Progenitor cell of endocrine pancreas (in vitro differentiated cells): ENCODE measurements at places on chromosomes 1 and 21.

DNA sequence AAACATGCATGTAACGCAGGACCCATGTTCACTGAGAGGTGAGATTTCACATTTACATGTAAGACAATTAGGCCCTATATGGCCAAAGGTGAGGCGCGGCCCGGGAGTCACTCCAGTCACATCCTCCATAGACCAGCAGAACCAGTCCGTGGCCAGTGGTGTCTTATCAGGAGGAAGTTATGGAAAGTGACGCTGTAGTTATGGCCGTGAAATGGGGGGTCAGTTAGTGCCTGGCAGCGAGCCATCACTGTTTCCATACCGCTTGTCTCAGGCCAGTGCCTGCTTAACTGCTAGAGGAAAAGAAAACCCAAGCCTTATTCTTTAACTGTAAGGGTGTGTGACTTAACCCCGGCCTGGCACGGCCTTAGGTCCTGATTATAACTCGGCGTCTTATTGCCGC is 6.1 kb downstream of the C1orf159 start:
- no peak for DNase-seq

- DNase-seq: no peak
These were observed 4.4 kb upstream of the SERTAD4 start for GRCh38 chr1:210228158-210228557.

- DNase-seq: peak; percentile 67
These were observed 359 bp upstream of the RNU11 start for GRCh38 chr1:28648008-28648473.

DNA sequence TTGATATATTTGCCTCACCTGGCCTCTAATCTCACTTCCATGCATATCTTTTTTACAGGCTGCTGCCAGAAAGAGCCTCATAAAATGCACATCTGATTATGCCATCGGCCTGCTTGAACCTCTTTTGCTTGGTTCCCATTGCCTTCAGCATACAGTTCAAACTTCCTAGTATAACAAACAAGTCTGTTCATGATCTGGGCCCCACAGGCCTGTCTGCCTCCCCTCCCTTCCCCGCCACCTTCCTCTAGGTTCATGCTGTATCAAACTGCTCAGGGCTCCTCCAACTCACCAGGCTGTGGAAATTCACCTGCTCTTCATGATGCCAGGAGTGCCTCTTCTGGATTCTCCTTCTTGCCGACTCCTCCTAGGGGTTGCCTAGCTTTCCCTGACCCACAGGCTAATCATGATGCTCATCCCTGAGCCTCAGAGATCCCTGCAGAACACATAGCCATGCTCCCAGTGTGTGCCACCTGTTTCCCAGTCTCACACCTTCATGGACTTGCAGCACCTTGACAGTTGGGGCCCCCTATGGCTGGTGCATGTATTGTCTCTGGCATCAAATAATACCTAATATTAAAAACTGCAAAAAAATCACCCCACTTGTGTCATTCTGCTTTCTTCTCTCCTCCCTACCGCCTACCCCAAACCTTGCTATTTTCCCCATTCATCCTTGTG is 33.7 kb upstream of the CD2 start:
- DNase-seq: no peak

DNA sequence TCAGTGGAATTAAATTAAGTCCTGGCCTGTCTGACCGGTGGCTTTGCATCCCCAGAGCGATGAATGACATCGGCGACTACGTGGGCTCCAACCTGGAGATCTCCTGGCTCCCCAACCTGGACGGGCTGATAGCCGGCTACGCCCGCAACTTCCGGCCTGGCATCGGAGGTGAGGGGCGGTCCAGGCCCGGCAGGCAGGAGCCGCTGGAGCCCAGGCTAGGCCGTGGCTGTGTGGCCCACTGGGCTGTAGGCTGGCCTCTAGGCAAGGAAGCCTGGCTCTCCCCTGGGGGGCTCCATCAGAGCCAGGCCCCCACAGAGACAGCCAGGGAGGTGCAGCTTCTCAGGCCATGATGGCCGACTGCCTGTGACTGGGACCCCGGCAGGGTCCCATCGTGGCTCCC is 5.7 kb downstream of the GABRD start:
- DNase-seq: no peak

- DNase-seq: no peak
These were observed 92.9 kb upstream of the IVNS1ABP start for GRCh38 chr1:185409763-185410528.

DNA sequence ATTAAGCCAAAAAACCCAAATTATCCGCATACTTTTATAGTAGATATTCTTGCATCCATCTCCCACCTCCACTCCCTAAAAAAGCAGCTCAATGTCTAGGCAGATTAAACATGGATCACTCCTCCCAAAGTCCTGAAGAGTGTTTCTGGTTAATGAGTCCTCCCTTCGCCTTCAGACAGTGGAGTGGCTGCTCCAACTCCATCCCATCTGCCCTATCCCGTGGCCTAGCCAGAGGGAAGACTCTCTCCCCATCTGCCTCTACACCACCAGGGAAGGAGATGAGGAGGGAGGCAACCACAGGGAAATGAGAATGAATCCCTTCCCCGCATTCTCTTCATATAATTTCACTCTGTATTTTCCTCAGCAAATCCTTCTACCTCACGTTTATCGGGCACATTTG is 103.8 kb downstream of the SLC45A1 start:
- DNase-seq: no peak

DNA sequence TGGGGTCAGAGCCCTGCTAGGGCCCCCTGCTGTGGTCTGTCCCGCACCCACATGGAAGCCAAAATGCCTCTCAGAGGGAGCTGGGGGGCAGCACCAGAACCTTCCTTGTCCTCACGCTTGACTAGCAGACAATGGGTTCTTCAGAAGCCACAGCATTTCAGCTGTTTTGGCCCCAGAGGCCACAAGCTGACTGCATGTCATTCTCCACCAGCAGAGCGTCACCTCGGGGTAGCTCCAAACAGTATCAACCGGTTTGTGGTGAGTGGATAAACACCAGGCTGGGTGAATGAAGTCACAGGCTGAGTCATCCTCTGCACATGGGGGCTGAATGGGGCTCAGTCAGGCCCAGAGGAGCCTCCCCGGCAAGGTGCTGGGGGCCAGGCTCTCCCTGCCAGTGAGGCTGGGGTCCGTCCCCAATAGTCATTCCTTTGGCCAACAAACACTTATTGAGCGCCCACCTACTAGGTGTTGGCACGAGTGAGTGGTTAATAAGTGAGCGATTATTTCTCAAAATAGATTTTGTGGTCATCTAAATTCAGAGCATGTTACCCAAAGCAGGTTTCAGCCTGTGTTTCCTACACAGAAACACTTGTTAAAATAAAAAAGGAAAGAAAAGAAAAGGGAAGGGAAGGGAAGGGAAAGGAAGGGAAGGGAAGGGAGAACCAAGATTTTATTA is 9.1 kb downstream of the OLIG1 start:
- no peak for DNase-seq

GRCh38 chr21:29403301-29403700 is 104.6 kb downstream of the BACH1 start:
- DNase-seq: no peak

DNA sequence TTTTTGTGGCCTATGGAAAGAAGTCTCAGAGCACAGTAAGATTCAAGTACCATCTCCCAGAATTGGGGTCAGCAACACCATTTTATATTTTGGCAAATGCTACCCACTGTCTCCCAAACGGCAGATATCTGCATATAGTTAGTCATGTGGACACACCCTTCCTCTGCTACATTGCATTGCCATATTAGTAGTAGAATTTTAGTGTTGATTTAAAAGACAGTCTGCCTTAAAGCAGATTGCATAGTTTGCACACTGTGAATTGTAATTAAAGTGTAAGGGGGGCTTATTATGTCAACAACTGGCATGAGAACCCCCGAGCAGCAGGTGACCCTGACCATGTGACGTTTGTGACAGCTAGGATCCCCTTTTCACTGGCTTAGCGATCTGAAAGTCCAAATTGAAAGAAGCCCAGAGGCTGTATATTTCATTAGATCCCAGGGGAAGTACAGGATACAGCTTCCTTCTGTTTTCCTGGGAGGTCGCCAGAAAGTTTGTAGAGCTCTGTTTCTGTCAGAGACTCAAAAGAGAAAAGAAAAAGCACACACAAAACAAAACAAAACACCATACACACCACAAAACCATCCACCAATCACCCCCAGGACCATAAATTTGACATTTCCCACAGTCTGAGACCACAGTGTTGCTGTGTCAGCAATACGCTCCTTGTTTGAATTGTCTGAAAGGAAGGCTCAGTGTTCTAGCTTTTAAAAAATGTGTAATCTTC is 172.4 kb downstream of the NFIA start:
- DNase-seq: no peak

DNA sequence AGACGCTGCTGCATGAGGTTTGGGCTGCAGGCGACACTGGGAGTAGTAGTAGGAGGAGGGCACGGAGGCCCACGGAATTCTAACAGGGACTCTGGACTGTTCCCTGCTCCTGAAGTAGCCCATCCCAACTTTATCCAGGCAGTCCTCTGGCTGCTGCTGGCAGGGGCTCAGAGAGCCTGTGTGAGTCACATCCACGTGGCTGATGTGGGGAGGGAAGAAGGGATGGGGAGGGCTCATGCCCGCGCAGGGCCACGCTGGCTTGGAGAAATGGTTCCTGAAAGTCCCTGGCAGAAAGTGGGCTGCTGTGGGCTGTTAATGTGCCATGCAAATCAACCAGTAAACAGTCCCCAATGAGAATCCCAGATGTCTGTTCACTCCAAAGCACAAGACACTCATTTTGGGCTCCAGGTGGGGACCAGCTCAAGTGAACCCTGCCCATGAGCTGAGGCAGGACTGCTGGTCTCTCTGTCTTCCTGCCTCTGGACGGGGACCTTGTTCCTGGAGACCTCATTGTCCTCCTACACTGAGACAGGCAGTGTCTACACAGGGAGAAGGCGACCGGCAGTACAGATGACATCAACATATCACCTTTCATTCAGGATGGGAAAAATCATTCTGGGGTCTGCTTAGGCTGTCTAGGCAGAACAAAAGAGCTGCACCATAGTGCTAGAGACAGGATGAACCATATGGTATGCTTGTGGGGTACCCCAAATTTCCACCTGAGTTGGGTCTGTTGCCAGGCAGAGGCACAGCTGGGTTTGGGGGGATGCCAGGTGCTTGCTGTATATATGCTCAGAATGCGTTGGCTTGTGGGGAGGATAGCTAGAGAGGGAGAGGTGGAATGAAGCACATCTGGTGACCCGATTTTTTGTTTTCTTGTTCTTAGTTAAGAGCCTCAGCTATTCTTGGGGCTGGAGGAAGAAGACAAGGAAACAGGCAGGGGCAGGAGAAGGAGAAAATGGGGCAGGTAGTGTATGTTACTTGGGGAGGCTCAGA is 57.9 kb upstream of the FMOD start:
- no peak for DNase-seq

GRCh38 chr1:25990702-25991395 is 7.0 kb downstream of the PAFAH2 start:
- DNase-seq: no peak

GRCh38 chr1:207863893-207864535 is 46.9 kb downstream of the CD34 start:
- DNase-seq: no peak

DNA sequence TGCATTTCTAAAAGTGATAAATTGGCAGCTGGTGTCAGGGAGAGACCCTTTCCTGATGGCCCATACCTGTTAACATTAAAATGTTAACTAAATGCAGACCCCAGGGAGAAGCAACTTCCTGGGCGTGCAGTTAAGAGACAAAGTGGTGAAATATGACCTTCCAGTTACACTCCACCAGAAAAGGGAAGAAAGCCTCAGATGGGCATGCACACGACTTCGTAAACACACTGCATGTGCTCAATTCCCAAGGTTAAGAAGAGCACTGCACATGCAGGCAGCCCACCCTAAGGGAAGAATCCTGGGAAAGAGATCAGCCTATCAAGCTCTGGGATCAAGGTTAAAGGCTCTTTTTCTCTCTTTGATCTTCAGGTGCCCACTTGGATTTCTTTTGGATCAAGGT is 9.7 kb upstream of the GBP6 start:
- DNase-seq: no peak

GRCh38 chr21:25461725-25462124 is 145.6 kb downstream of the MRPL39 start:
- DNase-seq: no peak

- DNase-seq: no peak
These were observed 12.8 kb upstream of the PRDM2 start for GRCh38 chr1:13687151-13687715.

DNA sequence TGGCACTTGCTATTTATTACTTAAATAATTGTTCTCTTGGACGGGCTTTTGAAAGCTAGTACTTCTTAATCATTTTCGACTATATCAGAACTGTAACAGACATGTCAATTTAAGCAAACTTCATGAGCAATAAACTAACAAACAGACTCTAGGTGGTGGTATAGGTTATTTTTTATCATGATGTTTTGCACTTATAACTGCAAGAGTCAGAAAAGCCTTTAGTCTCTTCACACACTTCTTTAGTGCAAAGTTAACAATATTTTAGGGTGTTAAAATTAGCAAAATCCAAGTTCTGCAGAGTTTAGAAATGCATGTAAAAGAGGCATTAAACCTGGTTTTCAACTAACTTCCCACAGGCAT is 2.2 kb downstream of the NRIP1 start:
- DNase-seq: no peak

DNA sequence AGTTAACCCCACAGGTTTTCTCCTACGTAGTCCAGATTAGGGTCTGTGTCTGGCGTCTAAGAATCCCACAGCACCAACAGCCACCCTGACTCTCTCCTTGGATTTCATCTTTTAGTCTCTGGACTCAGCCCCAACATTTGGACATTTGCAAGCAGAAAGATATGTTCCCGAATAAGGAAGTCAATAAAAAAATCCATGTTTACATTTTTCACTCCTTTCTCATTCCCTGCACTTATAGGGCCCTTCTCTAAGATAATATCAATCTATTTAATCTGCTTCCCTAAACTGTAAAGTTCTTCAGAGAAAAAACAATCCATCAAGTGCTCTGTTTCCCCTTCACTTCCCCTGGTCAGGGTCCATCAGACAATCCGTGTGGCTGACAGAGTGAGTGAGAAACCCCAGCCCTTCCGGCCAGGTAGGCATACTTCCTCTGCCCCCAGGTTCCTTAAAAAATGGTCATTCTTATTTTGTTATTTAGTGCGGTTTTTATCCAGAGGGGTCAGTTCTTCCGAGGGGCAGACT is 105.9 kb upstream of the CDC42BPA start:
- no peak for DNase-seq

- DNase-seq: no peak
These were observed 1588.1 kb upstream of the B3GALT2 start for GRCh38 chr1:194774535-194774934.

DNA sequence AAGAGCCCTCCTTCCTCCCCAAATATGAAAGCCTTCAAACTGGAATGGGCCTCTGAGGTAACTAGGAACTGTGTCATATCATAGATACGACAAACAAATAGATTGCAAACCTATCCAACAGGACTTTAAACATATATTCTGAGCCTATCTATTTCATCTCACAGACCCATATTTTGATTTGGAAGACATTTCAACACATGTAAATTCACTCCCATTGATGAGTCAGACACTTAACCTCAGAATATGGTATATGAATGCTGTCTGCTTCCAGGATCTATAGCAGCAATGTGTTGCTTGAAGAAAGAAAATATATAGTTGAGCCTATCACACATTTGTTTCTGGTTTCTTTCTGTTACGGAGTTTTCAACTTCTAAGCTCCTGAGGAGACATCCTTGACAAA is 221.9 kb upstream of the SAMSN1 start:
- no peak for DNase-seq

GRCh38 chr1:237000191-237000590 is 4.0 kb downstream of the MT1HL1 start:
- no peak for DNase-seq
